Left ventricle myocardium inferior (tissue), 1 donor: ENCODE measurements at places on chromosomes 6 and 20. TPM values are rescaled to one million over a fixed set of nuclear protein-coding genes. Genes with fewer than 3 reads are reported as not detected.

SNAI1 gene
- total RNA-seq, result 0.69 TPM

PAK5 gene
- not detected for total RNA-seq

STX16 gene
- 28.0 TPM for total RNA-seq

NKX2-4 gene
- not detected for total RNA-seq

EFCAB8 gene
- total RNA-seq, result not detected

MEI4 gene
- 0.52 TPM for total RNA-seq

- no peak for DNase-seq
Observed at GRCh38 chr6:107801173-107801886, 22.8 kb downstream of the SCML4 start.

GRCh38 chr6:81988446-81988845 lies 236.0 kb upstream of the TENT5A start:
- no peak for DNase-seq

- no peak for DNase-seq
Observed at GRCh38 chr20:57350081-57350710, 859 bp upstream of the RAE1 start.

GRCh38 chr20:47543006-47543431 lies 41.3 kb downstream of the NCOA3 start:
- no peak for DNase-seq

GRCh38 chr6:158050107-158050735 lies 68.6 kb downstream of the SYNJ2 start:
- peak; percentile 7 for DNase-seq

- no peak for DNase-seq
Observed at GRCh38 chr20:34108616-34109174, 3.3 kb downstream of the EIF2S2 start.
